Activated CD4-positive, alpha-beta T cell treated with anti-CD3 and anti-CD28 coated beads for 36 hours (primary cell): ENCODE measurements at places on chromosomes 5 and 9. TPM values are rescaled to one million over a fixed set of nuclear protein-coding genes. Genes with fewer than 3 reads are reported as not detected.
A peak's percentile ranks its signal among the peaks of the same experiment; 100 is the strongest.

DROSHA gene
- total RNA-seq, result 84.3 TPM

PCDHA8 gene
- total RNA-seq, result not detected

DNA sequence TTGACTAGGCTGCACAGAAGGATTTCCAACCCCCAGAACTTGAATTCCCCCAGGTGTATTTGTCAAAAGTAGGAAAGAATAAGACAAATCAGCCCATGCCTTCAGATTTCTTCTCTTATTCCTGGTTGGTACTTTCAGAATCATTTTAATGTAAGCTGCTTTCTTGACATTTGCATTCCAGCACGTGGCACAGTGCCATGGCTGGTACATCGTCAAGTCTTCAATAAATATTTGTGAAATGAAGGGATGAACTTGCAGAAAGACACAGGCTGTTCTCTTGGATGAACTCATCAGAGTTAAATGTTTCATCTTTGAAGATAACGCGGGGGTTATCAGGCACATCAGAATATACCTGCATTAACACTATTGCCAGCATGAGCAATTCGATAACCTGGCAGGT is 14.5 kb downstream of the KCNIP1 start:
- H3K4me3 ChIP-seq, result no peak overlapping the region
- H3K36me3 ChIP-seq, result no peaks in the 10 kb centered on the region
- no peak overlapping the region for H3K27ac ChIP-seq
- H3K27me3 ChIP-seq, result peaks cover 8% of the 10 kb centered on the region
- no peak for DNase-seq

DNA sequence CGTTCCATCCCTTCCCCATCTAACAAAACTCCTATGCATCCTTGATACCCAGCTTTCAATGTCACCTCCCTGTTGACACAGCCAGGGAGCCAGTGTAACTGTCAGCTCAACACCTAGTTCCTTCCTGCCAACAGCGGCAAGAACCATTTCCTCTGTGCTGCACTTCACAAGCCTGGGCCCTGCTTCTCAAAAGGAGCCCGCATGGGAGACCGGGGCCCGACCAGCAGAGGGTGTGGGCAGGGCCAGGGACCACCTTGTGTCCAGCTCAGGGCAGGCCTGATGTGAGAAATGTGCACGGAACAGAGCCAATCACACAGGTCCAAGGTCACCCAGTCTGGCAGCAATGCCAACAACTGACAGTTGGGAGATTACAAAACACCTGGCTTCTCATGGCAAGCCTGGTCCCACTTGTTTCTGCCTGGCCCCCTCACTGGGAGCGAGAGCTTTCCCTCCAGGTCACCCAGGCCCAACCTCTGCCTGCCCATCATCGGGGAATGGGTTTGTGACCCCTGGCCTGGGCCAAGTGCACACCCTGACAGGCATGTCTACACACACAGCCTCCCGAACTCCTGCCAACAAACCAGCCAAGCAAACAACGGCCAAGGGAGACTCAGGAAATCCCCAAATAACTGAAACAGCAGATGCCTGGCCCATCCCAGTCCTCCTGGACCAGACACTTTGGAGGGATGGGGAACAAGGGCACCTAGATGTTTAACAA is 3.1 kb downstream of the RNF44 start:
- peak overlapping the region; percentile 97 for H3K4me3 ChIP-seq
- H3K4me1 ChIP-seq, result peaks cover 53% of the 10 kb centered on the region
- H3K27ac ChIP-seq, result peak overlapping the region; percentile 98
- peaks cover 34% of the 10 kb centered on the region for H3K36me3 ChIP-seq
- no peaks in the 10 kb centered on the region for H3K27me3 ChIP-seq
- peak; percentile 65 for DNase-seq

GRCh38 chr9:122991370-122991830 is 42.1 kb upstream of the GPR21 start:
- H3K4me3 ChIP-seq, result no peak overlapping the region
- H3K27ac ChIP-seq, result no peak overlapping the region
- peaks cover 11% of the 10 kb centered on the region for H3K36me3 ChIP-seq
- H3K27me3 ChIP-seq, result no peaks in the 10 kb centered on the region
